Suppressor macrophage (primary cell): ENCODE measurements at places on chromosomes 16 and 17.

GRCh38 chr16:26733710-26734109 is 333.0 kb upstream of the C16orf82 start:
- no peak for DNase-seq

- DNase-seq: peak; percentile 83
These were observed 811 bp upstream of the MAP2K3 start for GRCh38 chr17:21283482-21284318.

DNA sequence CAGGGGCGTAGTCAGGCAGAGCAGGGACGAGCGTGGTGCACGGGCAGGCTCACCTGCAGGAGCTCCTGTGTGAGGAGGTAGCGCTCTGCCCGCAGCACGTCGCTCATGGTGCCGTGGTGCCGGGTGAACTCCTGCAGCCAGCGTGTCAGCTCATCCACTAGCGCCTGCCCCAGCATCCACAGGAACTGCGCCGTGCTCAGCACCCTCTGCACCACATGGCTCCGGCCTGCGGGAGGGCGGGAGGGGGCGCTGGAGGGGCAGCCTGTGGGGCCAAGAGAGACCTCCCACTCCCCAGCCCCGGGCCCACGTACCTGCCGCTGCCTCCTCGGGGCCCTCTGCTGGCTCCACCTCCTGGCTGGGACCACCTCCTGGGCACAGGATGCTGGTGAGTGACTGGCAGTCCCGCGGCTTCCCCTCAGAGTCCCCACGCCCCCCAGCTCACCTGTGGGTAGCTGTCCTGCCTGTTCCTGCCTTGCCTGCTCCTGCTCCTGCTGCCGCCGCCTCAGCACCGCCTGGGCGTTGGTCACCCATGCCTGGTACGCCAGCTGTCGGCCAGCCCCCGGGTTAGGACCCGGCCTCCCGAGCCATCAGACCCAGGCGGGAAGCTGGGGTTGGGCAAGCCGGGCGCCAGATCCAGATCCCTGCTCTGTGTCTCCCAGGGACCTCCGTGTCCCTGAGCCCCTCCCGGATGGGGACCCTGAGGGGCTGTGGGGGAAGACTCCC is 16.6 kb downstream of the CTU2 start:
- DNase-seq: no peak

DNA sequence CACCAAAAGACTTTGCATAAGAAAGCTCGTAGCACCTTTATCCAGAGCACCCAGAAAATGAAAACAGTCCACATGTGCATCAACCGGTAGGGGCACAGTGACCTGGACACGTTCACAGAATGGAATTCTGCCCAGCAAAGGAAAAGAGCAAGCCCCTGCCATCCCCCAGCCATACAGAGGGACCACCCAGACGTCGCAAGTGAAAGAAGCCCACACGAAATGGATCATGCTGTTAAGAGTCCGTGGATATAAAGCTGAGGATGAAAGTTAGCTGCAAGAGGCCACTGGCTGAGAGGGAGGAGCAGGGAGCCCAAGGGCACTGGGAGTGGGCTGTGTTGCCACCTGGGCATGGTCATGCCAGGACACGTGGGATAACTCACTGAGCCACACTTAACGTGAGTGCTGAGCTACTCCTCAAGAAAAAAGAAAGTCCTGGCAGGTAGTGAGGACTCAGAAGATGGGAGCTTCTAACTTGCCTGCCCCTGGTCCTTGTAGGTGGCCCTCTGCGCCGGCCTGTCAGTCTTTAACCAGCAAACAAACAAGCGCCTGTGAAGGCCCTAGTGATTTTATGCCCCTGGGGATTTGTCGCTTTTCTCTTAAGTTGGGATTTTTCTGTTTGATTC is 190.7 kb downstream of the C16orf95 start:
- no peak for DNase-seq

GRCh38 chr17:31489295-31490018 is 98.0 kb downstream of the RAB11FIP4 start:
- DNase-seq: no peak

GRCh38 chr17:17628388-17629008 is 37.0 kb upstream of the PEMT start:
- DNase-seq: peak; percentile 17

DNA sequence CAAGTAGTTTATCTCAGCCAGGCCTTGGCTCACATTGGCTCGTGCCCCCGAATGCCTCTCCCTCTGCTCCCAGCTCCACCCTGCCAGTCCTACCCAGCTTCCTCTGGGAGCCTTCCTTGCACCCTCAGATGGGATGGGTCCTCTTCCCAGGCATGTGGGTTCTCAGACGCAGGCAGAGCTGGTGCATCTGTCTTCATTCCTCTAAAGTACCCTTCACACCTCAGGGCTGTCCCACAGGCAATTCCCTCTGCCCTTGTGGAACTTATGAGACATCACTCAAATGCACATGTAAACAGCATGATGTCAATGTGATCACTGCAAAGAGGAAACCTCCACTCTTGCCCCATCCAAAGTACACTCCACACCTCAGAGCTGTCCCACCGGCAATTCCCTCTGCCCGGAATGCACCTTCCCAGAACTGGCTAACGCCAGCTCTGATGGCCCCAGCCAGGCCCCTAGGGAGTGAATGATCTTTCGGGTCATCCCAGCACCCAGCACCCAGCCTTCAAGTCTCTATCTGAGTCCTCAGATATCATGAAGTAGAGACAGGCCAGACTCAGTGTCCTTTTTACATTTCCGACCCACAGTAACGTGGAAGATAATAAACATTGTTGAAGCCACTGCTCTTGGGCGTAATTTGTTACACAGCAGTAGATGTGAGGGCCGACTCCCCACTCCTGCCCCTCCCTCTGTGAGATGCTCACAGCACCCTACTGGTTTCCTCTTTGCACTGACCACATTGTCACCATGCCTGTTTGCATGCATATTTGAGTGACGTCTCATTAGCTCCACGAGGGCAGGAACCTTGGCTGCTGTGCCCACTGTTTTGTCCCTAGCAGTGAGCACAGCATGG is 85.4 kb downstream of the N4BP1 start:
- peak; percentile 55 for DNase-seq

GRCh38 chr16:8967132-8967821 is 3.6 kb upstream of the USP7 start:
- DNase-seq: peak; percentile 72

- DNase-seq: peak; percentile 99
These were observed at the start of gene LLGL1 for GRCh38 chr17:18225121-18225641. LLGL1 (plus strand) TSS chr17:18225635; CDS start chr17:18225683, 48 bp downstream.

DNA sequence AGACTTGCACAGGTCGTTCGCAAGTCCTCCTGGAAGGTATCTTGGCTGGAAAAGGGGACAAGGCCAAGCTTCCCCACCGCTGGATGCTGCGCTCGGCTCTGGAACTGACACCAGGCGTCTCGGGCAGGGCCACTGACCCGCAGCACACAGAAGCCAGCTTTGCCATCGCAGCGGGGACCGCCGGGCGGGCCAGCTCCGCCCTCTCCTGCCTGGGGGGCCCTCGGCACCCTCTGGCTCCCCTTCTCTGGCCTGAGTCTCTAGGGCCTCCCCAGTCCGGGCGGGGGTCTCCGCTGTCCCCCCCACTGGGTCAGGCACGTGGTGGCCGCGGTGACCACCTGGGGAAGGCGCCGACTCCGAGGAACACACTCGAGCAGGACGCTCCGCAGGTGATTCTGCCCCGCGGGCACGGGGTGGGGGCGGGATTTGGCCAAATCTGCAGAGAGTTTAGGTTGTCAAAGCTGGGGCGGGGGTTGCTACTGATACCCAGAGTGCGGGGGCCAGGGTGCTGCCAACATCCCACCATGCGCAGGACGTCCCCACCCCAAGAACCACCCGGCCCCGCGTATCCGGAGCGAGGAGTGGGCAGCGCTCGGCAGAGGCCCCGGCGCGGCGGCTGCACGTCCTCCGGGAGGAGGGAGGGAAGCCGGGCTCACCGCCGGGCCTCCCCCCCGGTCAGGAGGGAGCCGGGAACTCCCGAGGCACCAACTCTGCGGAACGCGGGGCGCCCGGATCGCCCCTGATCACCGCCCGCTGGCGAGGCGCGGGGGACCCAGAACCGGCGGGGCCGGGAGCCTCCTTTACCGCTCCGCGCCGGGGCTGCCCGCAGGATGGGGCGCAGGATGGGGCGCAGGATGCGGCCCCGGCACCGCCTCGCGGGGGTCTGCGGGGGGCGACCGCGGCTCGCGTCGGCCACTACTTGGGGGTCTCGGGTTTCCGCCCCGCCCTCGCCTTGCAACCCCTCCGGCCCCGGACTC is 744 bp upstream of the METRNL start:
- peak; percentile 69 for DNase-seq

GRCh38 chr16:75616521-75617010 is 6.5 kb downstream of the ADAT1 start:
- no peak for DNase-seq

DNA sequence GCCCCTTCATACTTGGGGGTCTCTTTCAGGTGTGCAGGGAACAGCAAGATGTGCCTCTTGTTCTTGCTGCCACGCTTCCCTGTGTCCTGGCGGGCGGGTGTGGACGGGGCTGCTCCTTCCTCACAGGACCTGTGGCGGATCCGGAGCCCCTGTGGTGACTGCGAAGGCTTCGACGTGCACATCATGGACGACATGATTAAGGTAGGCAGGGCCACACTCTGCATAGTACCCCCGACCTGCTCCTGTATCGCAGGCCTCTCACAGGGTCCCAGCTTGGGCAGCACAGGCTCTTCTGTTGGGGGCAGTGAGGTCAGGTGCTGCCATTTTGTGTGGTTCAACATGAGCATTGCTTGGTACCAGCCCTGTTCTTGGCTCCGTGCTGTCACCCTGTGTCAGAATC is 42.5 kb downstream of the PRMT7 start:
- no peak for DNase-seq

DNA sequence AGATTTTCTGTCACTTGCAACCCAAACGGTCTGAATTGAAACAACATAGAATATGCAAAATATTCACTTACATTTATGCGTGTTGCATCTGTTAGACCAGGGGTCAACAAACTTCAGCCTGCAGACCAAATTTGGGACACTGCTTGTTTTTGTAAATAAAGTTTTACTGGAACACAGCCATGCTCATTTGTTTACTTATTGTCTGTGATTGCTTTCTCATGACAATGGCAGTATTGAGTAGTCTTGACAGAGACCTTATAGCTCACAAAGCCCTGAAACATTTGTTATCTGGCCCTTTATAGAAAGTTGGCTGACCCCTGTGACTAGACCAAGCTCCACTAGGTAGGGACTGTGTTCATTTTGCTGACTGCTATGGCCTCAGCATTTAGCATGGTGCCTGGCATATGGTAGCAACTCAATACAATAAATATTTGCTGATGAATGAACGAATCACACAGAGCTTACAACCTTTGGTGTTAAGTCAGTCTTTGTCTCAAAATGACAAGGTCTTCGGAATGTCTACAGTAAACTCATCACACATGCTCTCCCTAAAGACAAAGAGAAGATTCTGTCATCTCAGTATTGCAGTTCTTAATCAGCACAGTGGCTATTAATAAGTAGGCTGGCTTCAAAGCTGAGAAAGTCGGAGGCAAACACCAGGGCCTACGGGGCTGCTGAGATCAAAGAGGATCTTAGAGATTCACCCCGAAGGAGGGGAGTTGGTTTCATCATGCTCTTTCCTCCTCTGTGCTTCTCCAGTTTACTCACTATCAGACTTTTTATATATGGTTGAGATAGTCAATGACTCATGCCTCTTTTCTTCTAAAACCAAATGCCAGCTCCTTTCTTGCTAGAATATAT is 95.2 kb upstream of the AXIN2 start:
- DNase-seq: no peak

DNA sequence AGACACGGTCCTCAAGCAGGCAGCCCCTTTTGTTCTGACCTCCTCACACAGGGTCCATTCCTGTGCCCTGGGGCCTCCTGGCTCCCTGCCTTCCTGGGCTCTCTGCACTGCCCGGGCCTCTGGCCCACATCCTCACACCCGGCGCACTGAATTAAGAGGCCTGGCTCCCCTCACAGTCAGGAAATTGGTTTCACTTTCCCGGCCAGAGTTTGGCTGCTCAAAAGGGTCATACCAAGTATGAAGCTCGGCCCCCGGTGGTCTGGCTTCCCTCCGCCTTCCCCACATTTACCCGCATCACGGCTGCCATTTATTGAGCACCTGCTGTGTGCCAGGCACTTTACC is 220.0 kb downstream of the NTN1 start:
- DNase-seq: no peak

DNA sequence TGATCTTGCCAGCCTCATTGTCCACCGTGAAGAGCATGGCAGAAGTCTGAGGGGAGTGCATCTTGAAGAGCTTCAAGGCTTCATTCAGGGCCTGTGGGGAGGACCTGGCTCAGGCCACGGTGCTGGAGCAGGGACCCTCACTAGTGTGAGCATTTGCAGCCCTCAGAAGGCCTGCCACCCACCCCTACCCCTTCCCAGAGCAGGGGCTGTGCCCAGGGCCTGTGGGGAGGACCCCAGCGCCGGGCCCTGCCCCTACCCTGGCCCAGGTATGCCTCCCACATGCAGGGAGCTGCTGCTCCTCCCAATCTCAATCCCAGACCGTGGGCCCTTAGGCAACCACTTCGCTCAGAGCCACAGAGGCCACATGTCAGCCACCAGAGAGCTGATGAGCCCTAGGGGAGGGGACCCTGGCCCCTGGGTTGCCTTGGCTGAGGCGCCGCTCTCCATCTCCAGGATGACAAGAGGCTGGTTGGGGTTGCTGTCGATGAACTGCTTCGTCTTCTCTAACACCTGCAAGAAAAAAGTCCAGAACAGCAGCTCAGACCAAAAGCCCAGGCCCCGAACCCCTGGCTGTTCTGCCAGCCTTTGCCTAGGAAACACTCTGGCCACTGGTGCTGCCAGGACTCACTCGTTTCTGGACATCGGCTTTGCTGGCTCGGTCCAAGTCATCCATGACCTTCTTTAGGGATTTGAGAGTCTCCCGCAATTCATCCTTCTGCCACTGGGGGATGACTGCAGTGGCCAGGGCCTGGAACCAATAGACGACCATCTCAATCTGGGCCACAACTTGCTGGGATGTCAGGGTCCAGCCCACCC is 1.8 kb upstream of the EXOSC6 start:
- peak; percentile 50 for DNase-seq

- peak; percentile 17 for DNase-seq
These were observed 60.3 kb upstream of the CIBAR2 start for GRCh38 chr16:85172455-85173145.

DNA sequence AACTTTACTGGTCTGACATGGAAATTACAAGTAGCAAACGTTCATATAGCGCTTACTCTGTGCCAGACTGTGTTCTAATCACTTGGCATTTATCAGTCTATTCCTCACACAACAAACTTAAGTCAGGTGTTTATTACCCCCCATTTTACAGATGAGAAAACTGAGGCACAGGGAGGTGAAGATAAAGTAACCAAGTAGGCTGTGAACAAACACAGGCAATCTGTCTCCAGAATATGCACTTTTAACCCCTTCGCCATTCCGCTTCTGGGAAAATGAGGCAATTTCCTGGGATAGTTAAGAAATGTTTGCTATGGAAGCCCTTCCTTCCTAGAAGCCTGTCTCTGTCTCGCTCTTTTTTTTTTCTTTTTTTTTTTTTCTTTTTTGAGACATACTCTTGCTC is 12.2 kb upstream of the CXCL16 start:
- DNase-seq: peak; percentile 43
